ENCODE measurements at places on chromosomes 1 and 21.
A peak's percentile ranks its signal among the peaks of the same experiment; 100 is the strongest.

DNA sequence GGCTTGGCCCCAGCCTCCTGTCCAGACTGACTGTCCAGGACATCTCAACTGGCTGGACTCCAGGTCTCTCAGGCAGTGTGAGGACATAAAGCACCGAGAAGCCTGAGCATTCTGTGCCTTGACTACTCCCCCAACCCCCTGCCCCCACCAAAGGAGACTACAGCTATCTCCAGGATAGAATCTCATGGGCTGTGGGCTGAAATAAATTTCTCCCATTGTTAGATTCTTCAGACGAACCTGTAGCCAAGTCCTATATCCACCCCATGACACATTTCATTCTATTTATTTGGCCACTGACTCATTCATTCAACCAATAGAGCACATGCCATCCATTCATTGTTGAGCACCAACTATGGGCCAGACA, 11.4 kb downstream of the VWA5B1 start:
- no peak for DNase-seq

DNA sequence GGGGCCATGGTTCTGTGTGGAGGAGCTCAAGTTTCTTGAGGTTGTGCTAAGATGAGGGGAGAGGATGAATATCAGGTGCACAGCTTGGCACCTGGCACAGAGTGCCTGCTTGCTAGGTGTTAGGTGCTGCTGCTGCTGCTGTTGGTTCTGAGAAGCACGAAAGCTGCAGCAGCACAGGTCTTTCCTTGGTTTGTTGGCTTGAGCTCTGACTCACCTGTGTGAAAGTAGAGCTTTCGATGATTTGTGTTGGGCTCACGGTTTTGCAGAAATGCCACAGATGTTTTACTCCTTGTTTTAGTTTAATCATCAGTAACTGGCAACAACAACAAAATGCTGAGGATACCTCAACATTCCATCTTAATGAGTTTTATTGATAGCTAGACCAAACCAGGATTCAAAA, 221.6 kb downstream of the BRINP2 start:
- no peak for DNase-seq

- no peak for DNase-seq
These were observed 12.9 kb downstream of the PTAFR start for GRCh38 chr1:28163496-28164161.

- peak; percentile 24 for DNase-seq
These were observed 365.4 kb upstream of the DUSP10 start for GRCh38 chr1:222107267-222107666.

GRCh38 chr1:44072204-44072603, 40.9 kb upstream of the SLC6A9 start:
- no peak for DNase-seq

GRCh38 chr21:45971616-45972352, 9.8 kb upstream of the COL6A1 start:
- DNase-seq, result no peak

GRCh38 chr1:89688607-89689006, 55.7 kb downstream of the LRRC8C start:
- no peak for DNase-seq

DNA sequence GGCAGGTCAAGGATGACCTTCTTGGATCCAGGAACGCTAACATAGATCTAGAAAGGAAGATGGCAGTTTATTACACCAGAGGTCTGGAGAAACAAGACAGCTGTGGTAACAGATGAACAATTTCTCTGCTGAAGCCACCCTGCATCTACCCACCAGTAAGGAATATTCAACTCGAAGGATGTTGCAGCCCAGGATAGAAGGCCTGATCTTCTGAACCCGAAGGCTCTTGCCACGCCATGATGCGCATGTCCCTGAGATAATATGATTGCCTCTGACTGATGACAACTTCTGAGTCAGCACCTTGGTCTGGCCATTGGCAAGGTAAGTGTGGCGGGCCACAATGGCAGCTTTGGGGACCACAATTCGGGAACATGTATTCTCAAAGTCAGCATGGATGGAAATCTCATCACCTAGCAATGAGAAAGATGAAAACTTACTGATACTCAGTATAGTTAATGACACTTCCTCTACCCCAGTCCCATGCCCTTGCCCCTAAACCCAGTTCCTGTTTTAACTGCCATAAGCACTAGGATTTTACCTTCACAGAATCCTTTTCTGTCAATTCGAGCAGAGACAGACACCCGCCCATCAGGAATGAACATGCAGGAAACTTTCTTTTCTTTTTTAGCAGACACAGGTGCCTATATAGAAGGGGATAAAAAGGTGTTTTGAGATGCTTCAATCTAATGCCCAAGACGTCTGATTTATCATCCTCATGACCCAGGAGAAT, 1.8 kb downstream of the TXNIP start:
- no peak for DNase-seq

- no peak for DNase-seq
These were observed 23.2 kb downstream of the MCOLN2 start for GRCh38 chr1:84973498-84974334.

DNA sequence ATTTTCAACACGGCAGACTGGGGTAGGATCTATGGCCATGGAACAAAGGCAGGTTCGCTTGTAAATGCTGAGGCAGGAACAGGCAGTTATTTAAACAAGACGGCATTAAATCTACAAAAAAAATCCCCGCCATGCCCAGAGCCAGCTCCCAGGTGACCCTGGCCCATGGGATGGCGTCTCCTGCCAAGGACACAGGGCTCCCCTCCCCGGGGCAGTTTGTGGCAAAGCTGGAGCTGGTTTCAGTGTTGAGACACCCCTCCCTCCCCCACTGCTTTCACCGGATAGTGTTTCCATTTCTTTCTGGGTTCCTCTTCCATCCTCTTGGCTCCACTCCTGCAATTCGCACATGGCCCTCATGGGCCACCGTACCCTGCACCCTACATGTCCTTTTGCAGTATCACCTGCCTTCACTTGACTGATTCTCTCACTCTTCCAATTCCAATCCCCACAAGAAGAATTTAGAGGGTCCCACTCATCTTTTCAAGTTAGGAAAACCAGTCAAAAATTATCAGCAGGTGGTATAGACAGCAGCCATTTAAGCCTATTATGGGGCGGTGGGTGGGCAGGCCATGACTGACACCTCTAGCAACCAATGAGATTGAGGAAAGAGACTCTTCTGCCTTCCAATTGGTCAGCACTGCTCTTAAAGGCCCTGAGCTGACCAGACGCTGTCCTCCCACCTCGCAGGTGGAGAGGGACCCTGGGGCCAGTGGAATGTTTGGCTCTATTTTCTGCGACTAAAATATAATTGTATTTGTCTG, 52.0 kb downstream of the OLIG1 start:
- DNase-seq, result peak; percentile 16

DNA sequence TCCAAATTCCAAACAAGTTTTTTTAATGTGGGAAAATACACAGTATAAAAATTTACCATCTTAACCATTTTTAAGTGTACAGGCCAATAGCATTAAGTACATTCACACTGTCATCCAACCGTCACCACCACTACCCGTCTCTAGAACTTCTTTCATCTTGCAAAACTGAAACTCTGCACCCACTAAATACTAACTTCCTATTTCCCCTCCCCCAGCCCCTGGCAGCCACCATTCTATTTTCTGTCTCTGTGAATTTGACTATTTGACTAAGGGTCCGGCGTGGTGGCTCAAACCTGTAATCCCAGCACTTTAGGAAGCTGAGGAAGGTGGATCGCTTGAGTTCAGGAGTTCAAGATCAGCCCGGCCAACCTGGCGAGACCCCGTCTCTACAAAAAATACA, 36.1 kb downstream of the CLSTN1 start:
- no peak for DNase-seq

GRCh38 chr1:187617776-187618175, 789.0 kb downstream of the PLA2G4A start:
- DNase-seq, result no peak

GRCh38 chr1:4292861-4293260, 361.5 kb upstream of the AJAP1 start:
- no peak for DNase-seq

DNA sequence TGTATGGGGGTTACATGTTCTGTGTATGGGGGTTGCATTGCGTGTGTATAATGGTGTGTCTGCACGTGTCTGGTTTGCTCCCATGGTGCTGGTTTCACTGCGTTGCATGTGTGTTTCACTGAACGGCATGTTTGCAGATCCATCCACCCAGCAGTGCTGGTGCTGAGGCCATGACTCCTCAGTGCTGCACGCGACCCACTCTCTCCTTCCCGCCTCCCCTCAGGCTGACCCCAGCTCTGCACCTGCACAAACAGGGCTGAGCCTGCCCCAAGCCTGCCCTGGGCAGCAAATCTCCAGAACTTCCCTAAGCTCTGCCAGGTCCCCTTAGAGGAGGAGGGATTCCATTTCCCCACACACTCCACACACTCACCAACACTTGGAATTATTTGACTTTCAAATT, 18.7 kb downstream of the ACTRT2 start:
- DNase-seq, result no peak

DNA sequence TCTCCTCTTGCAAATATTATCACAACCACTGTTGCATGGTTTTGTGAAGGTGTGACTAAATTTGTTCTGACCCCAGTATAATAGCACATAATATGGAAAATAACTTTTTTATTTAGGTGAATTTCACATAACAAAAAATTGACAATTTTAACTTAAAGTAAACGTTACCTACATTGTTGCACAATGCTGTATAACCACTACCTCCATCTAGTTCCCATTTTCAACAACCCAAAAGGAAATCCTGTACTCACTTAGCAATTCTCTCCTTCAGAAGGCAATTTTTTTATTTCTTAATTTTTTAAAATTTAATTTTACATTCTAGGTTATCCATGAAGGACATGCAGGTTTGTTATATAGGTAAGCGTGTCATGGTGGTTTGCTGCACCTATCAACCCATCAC, 95.2 kb downstream of the KCNJ6 start:
- DNase-seq, result no peak

DNA sequence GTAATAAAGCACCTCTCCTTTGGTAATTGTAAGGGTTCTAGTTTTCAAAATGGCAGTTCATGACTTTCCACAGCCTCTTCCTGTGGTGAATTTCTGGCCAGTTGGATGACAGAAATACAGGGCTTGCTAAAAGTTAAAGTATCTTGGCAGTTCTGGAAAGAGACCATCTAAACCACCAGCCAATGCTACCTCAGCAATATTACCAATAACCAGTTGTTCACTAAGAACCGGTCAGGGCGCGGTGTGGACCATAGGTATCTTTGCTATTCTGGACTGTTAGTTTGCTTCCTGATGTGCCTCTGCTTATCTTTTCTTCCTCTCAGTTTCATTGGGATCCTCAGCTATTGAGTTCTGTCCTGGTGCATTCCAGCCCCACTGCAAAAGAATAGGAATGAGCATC, 124.7 kb downstream of the HS2ST1 start:
- no peak for DNase-seq

DNA sequence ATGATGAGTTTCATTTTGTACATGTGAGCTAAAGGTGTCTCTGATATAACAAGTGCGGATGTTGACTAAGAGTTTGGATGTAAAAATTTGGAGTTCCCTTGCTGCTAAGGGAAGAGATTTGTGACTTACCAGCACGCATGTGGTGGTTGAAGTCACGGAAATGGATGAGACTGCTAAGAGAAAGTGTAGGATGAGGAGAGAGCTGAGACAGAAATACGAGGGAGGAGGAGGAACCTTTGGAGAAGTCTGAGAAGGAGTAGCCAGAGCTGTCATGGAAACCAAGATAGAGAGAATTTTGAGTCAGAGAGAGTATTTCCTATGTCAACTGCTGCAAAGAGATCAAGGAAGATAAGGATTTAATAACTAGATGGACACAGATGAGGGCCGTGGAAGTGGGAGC, 106.5 kb upstream of the COL24A1 start:
- no peak for DNase-seq
